ENCODE measurements at places on chromosomes 4 and X.

GRCh38 chr4:137124278-137124932 lies 407.9 kb downstream of the PCDH18 start:
- DNase-seq, result peak; percentile 40

- peak; percentile 60 for DNase-seq
Observed at GRCh38 chr4:56215901-56216300, 171.4 kb downstream of the AASDH start.

DNA sequence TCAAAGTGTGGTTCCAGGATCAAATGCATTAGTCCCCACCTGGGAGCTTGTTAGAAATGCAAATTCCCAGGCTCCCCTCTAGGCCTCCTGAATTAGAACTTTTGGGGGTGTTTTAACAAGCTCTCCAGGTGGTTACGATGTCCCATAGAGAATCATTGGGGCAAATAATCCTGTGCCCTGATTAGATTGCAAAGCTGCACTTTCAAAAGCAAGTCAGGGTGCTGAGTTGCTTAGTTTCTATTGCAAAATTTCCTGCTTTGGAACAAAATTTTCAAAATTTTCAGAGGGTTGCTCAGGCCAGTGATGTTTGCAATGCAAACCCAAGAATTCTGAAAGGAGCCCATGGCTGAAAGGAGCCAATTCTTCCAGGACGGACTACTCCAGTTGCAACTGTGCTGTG lies 71.0 kb downstream of the MGST2 start:
- no peak for DNase-seq

DNA sequence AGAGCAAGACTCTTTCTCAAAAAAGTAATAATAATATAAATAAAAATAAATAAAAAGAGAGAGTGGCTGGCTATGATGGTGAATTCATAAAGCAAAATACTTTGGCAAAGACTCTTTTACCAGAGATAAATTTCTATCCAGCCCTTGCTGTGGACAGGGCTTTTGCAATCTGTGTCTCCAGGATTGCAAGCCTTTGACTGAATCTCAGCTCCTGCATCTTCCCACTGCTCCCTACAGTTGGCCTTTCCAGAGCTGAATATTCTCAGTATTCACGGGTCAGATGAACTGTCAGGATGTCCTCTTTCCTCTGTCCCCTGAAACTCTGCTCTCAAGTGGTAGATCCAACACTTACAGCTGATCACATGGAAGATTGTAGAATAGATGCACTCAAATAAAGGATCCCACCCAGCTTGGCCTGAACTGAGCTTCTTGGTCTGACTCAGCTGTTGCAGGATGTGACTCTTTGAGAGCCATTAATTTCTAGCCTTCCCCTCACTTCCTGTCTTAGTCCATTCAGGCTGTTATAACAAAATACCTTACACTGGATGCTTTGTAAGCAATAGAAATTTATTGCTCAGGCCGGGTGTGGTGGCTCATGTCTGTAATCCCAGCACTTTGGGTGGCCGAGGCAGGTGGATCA lies 123.4 kb upstream of the GUCY1A1 start:
- no peak for DNase-seq

DNA sequence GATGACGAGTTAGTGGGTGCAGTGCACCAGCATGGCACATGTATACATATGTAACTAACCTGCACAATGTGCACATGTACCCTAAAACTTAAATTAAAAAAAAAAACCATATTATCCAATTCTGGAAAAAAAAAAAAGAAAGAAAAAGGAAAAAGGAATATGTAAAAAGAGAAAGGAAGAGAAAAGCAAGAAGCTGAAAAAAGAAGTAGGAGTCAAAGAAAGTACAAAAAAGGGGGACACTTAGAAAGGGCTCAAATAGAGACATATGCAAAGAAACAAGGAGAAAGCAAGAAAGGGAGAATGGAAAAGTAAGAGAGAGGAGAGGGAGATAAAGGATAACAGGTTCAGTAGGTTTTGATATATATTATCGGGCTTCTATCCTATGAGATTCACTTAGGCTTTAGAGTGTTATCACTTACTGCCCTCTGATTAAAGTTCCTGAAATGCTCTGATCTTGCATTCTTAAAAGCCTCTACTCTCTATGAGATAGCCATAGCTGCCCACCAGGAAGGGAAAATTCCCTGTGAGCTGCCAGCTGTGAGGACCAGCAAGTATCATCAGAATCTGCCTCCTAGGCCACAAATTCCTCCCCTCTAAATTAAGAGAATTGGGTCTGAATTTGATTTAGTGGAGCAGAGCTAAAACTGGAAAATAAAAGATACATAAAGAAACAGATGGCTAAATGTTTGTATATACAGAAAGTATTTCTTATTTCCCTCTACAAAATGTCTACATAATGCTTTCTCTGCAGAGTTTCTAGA lies 95.2 kb downstream of the AMMECR1 start:
- no peak for DNase-seq

- no peak for DNase-seq
Observed at GRCh38 chr4:177070533-177071058, 239.1 kb upstream of the NEIL3 start.

- DNase-seq, result no peak
Observed at GRCh38 chr4:186733778-186734177, 10.1 kb upstream of the FAT1 start.

GRCh38 chr4:36624030-36624429 lies 342.6 kb downstream of the DTHD1 start:
- DNase-seq, result no peak

DNA sequence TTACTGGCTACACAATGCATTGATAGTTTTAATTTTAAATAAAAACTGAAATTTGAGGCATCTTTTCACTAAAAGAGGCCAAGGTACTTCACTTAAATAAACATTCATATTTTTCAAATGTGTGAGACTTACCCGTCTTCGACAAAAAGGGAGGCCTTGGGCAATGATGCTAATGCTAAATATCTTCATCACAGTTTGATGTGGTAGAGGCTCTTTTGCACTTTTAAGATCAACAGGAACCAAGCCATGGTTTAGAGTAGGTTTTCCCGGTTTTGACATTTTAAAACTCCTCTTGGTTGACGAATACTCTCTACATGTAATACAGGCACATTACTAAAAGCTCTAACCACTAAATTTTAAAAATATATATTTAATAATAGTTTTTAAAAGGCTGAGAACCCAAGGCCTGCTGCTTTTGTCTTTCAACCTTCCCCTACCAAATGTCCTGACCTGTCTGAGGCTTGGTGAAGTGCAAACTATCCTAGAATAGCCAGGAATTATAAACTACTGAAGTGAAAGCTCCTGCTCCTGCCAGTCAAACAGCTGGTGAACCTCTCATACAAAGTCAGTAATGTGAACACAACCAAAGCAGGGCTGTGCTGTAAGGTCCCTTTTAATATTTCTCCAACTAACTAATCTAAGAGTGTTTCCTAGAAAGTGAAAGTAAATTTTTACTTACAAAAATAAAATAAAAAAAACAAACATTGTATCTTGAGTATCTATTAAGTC lies 153.7 kb downstream of the FBXW7 start:
- DNase-seq, result no peak

DNA sequence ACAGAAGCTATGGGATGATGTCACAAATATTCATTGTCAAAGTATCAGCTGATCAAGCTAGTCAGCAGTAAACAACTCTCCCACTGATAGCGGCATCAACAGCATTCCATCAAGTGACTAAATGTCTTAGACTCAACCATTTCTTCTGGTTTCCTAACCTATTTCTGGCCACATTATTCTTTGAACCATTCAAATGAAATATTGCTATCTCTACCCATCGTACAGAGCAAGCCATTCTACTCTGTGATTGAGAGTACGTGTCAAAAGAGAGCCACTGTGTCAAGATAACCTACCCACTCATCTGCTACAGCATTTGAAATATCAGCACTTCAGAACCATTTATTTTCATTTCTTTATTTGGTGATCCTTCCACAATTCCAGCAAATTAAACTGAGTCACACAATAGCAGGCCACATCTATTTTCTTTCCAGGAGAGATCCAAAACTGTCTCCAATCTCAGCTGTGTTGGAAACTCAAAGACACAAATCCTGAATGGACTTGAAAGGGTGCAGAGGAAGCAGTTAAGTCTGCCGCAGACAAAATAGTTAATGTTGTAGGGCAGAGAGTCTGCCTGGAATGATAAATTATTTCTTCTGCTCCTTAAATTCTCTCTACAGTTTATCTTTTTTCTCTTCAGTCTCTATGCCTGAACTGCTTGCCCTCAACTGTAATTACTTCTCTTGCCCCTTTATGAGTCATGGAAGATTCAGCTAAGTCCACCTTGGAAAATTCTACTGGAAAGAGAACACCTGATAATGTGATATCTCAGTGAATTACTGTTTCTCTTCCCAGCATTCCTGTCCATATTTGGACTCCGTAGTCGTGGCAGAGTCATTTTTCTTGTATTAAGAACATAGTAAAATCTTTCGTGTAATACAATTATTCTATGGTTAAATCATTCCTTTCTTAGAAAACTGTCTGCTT lies 364.8 kb downstream of the PDGFC start:
- DNase-seq, result no peak

- DNase-seq, result no peak
Observed at GRCh38 chr4:187732524-187732923, 263.0 kb upstream of the ZFP42 start.

DNA sequence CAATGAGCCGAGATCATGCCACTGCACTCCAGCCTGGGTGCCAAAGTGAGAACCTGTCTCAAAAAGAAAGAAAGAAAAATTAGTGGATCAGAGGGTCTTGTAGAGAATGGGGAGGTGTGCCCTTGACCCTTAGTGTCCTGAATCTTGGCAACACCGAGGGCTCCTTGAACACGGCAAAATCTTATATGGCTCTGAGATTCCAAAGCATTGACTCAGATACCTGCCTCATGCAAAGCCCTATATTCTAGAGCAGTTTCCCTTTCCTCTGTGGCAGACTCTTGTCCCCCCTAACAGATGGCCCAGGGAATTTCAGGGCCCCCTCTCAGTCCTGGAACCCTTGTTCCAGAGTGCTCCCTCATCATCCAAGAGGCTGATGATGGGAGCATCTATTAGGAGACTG lies 6.8 kb downstream of the CLDN2 start:
- DNase-seq, result no peak

DNA sequence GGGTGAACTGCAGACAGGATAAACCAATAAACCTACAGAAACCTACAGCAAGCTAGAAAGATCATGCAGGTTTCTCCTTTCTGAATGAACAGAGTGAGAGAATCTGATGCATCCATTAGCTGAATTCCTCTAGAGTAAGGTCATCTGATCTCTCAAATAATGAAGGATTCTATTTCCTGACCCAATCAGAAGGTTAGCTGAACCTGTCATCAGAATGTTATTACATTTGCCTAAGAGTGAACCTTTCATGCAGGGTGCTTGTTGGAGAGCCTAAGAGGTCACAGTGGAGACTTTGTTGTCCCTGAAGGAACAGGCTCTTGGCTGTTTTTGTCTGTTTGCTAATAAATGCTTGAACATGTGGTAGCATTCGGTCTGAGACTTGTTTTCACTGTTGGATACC lies 24.0 kb downstream of the MEPE start:
- no peak for DNase-seq

DNA sequence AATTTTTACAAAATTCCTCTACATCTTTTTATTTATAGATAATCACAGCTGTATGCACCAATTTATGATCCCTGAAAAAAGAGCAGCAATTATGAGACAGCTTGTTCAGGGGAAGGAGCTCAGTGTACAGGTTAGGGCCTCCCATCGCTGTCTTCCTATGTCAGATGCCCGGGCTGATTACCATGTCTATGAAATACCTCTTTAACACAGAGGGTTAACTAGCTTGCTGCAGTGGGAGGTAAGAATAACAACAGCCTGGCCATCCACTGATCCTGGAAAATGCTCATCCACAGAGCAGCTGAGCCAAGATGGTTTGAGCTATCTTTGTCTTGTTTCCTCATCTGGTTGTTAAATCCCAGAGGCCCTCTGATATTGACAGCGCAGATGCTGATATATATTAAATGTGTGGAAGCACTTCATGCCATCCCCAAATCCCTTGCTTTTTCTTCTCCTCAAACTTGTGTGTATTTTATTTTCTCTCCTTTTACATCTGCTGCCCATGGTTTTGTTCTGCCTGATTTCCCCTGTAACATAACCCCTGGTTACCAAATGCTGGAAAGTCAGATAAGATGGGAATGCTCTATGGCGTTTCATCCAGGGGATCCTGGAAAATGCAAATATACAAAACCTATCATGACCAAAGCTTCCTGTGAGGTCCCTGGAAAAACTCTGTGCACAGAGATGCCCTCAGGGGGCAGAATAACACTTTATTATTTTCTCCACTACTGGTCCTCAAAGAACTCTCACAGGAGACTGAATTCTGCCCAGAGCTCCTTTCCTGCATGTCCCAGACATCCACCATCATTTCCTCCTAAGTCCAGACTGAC lies 85.8 kb upstream of the PUDP start:
- no peak for DNase-seq

DNA sequence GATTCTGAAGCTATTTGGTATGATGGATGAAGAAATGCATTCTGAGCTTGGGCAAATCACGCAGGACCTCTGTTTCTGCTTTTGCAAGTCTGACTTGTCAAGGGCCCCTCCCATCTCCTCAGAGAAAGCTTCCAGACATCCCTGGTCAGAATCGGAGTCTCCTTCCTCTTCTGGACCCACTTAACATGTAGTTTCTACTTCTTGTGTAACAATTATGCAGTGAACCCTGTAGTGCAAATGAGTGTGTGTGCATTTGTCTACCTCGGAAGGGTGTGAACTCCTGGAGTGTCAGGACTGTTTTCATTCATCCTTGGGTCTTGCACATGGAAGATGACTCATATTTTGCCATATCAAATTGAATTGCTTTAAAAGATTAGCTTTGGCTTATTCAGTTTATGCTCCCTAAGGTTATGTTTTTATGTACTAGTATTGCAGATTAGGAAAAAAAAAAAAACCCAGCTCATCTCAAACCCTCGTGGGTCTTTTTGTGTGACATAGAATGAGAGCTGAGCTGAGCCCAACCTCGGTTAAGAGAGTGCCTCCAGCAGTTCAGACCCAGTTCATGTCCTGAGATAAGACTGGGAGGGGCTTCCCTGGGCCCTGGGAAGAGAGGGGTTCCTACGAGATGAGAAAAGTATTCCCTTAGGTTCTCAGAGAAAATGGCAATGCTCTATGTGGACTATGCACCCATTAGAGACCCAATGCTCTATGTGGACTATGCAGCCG lies 61.1 kb upstream of the RPL34 start:
- no peak for DNase-seq

DNA sequence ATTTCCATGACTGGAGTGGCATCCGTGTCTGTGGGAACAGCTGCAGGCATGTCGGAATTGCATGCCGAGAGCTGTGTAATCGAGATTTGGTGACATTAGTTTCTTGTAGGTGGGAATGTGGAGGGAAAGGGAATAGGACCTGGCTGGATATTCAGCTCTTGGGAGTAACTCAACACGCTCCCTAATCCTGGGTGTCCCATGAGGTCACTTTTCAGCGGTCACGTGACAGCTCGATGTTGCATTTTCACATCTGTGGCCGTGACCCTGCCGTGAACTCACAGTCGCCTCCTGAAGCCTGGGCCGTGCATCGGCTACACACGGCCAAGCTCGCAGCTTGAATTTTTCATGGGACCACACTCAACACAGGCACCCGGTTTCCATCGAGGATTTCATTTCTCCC lies 25.8 kb upstream of the PSAPL1 start:
- DNase-seq, result no peak

- no peak for DNase-seq
Observed at GRCh38 chr4:115501656-115502055, 388.2 kb upstream of the NDST4 start.
